ENCODE measurements at places on chromosomes 16 and 17. TPM values are rescaled to one million over a fixed set of nuclear protein-coding genes. Genes with fewer than 3 reads are reported as not detected.

DNA sequence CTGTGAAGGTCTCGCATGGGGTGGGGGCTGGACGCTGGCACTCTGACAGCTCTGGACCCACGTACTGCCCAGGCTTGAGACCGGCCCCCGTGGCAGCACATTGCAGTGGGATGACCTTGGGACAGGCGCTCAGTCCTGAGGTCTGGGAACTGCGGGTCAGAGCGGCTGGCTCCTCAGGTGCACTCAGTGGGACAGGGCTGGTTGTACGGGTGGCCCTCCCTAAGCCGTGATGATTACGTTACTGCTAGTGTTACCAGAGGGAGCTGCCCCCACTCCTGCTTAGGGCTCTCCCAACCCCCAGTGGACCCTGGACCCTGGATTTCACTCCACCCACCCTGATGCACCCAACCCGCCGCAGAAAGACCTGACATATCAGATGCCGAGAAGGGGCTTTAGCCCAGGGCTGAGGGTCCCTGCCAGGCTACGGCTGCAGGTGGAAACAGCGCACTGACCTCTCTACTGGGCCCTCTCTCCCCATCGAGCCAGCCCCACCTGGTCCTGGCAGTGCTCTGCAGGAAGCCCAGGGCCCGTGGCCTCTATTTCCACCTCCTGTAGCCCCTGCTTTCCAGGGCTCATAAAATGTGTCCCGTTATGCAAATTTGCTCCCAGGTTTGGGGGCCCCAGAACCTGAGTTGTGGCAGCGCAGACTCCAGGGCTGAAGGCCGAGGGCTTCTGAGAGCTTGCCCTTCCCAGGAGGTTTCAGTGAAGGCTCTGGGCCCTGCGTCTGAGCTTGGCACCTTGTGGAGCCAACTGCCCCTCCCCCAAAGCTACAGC, 77.2 kb downstream of the RTN4RL1 start:
- DNase-seq: no peak

DNA sequence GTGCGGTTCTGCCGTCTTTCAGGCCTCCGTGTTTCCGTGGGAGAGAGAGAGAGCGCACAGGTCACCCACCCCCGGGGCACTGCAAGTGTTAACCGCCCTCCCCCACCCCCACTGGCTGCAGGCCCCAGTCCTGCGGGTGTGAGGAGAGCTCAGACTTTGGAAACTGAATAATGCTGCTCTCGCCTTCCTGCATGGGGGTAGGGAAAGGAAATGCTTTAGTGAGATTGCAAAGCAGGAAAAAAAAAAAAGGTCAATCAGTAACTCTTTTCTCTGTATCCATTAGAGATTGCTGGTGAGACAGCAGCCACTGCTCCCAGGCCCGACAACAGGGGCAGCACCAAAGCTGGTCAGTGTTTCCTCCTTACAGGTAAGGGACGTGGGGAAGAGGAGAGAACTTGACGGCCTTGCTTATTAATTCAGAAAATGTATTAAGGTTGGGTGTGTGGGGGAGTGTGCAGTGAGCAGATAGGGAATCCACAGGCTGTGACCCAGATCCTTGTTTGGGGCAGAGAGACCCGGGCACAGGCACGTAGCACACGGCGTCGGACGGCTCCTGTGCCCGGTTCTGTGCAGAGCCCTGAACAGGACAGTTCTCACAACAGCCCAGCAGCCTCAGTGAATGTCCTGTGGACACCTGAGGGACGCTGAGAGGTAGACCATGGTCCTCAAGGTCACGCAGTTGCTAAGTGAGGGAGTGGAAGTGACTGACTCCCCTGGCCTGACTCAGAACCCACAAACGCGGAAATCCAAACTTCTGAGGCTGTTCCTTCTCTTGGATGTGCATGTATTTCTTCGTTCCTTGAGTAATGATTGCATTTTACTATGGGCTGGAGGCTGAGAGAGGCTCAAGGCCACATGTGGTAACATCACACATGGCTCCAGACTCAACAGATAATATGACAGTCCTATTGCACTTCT, 156.5 kb downstream of the FOXL1 start:
- DNase-seq: no peak

DNA sequence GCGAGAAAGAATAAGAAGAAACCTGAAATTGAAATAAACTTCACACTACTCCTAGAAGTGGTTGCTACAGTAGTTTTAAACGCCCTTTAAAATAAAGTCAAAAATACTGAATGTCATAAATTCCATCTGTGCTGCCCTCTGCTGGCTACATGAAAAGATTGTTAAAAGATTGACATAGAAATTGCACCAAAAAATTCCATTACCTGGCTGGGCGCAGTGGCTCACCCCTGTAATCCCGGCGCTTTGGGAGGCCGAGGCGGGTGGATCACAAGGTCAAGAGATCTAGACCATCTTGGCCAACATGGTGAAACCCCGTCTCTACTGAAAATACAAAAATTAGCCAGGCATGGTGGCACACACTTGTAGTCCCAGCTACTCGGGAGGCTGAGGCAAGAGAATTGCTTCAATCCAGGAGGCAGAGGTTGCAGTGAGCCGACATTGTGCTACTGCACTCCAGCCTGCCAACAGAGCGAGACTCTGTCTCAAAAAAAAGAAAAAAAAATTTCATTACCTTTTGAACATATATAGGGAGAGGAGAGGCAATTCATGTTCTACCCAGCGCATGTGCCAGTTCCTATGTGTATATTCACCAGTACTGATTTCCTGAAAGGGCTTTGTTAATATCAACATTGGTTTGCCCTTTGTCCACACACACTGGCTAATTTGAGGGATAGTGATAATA, 36.5 kb downstream of the CYTH1 start:
- DNase-seq: peak; percentile 19

GRCh38 chr16:76035689-76036088, 241.5 kb upstream of the CNTNAP4 start:
- DNase-seq: no peak

GRCh38 chr16:57084257-57084770, 8.1 kb upstream of the CPNE2 start:
- no peak for DNase-seq

DNA sequence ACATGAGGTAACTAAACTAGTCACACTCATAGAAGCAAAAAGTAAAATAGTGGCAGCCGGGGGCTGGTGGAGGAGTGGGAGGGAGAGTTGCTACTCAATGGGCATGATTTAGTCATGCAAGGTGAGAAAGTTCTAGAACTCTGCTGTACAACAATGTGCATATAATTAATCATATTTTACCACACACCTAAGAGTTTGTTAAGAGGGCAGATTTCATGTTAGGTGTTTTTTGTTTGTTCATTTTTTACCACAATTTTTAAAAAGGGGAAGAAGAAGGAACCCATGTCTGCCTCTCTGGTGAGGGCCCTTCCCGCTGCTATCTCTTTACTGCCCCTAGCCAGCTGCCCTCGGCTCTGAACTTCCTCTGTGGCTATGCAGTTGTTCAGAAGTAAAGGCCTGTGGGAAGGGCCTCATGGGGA, 11.2 kb downstream of the CD300LB start:
- no peak for DNase-seq

GRCh38 chr17:80970044-80970761, 21.4 kb upstream of the CHMP6 start:
- peak; percentile 65 for DNase-seq

DNA sequence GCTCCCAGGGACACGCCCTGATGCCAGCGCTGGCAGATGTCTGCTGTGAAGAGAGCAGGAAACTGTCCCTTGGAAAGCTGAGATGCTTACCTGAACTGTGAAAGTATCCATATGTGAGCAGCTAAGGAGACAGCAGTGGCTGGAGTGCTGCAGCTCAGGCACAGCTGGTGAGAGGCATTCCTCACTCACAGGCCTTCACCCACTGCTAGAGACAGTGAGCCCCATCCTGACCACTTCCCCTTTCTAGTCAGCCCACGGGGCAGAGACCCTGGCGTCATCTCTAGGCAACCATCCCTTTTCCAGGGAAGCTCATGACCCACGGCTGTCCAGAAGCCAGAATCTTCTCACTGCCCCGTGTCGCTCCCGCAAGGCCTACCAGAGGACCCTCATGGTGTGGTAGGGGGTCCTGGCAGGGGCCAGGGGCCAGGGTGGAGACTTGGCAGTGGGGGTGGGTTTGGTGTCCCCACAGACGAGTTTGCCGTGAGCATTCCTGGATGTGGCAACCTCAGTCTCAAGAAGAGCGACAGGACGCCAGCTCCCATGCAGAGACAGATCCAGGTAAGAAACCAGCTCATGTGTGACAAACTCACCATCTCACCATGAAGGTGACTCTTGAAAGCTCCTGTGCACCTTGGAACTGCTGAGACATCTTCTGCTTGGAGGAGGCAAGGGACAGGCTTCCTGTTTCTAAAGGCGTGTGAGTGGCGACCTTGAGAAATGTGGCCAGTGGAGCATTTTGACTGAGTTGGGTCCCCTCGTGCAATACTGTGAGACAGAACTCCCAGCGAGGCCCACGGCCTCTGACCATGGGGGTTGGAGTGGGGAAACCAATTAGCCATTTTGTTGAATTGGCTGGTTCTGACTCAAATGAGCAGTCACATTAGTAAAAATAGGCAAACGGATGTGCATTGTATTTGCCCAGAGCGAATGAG, at the start of gene SCIMP:
SCIMP (minus strand) TSS at position 216 of the 932 bp plus-strand sequence; CDS start at position 111, 105 bp downstream.
- peak; percentile 65 for DNase-seq

GRCh38 chr17:40796846-40797245, 2.9 kb downstream of the KRT28 start:
- peak; percentile 62 for DNase-seq

DNA sequence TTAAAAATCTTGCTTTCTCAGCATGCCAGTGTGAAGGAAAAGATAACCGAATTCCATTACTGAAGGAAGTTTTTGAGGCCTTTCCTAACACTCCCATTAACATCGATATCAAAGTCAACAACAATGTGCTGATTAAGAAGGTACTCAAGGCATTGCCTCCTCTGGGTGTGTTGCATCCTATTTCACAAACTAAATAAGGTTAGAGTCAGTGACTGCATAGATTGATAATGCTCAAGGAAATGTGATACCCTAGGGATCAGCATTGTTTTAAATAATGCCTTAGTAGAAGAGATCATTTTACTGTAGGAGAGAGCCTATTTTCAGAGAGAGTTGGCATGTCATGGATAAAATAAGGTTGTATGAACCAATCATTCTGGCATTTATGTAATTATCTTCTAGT, 36.8 kb downstream of the GDPD1 start:
- no peak for DNase-seq

CRYM gene
- total RNA-seq: 8.9 TPM
